ENCODE measurements at places on chromosomes 4 and X. TPM values are rescaled to one million over a fixed set of nuclear protein-coding genes. Genes with fewer than 3 reads are reported as not detected.
A peak's percentile ranks its signal among the peaks of the same experiment; 100 is the strongest.

DNA sequence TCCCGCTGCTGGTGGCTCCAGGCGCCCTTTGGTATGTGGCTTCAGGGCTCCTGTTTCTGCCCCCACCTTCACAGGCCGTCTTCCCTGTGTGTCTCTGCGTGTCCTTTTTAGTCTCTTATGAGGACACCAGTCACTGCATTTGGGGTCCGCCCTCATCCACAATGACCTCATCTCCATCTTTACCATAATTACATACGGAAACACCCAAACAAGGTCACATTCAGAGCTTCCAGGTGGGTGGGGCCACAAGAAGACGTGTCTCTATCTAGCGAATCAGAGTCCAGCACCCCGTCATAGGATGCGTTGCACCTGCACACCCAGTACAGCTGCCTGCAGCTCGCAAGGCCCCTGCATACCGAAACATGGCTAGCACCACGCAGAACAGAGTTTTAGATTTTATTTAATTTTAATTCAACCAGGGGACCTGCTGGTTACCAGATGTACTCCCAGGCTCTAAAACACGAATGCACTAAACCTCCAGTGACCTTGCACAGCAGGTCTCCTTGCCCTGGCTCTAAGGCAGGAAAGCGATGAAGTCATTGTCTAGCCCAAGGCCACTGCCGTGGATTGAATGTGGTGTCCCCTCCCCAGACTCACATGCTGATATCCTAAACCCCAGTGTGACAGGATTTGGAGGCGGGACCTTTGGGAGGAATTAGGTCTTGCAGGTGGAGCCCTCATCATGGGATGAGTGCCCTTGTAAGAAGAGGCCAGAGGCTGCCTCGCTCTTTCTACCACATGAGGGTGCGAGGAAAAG, 30.3 kb downstream of the ABLIM2 start:
- no peak for DNase-seq

- DNase-seq = peak; percentile 54
These were observed 47.5 kb downstream of the MAGEA1 start for GRCh38 chrX:153226344-153227185.

GRCh38 chr4:105715692-105716278, 7.2 kb downstream of the GSTCD start:
- DNase-seq = peak; percentile 16

USP26 gene
- not detected for polyA plus RNA-seq

POU3F4 gene
- not detected for polyA plus RNA-seq

- DNase-seq = no peak
These were observed 4.3 kb downstream of the SMARCA5 start for GRCh38 chr4:143517764-143518163.

TSPAN5 gene
- 0.13 TPM for polyA plus RNA-seq

DNA sequence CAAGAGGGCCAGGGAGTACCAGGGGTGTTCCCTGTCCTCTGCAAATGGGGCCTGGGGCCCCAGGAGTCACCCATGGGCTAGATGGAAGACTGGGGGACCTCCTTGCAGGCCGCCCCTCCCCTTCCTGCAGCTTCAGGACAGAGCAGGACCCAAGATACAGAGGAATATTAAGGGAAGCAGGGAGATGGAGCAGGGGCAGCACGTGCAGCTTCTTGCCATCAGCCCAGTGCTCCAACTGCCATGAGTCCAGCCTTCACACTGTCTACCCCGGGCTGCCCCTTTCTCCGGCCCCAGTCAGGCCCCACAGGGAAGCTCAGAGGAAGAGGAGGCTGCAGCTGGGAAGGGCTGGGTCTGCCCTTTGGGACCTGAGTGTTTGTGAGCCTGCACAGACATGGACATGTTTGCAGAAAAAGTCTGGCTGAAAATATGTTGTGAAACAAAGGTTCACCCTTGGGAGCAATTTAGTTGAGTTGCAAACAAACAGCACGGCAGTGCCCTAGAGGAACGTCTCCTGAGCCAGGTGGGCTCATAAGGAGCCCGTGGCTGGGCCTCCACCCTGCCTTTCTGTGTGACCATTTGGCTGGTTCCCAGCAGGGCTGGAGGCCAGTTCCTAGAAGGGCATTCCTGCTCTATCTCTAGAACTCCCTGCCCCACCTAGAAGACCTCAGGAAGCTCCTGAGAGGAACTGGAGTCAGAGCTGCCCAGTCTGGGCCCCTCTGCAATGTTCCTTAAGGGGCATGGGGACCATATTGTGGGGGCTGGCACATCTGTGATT, 8.9 kb downstream of the FATE1 start:
- DNase-seq = no peak

GRCh38 chr4:89765966-89766365, 71.0 kb downstream of the SNCA start:
- DNase-seq = no peak

DMRTC1B gene
- polyA plus RNA-seq = not detected

- DNase-seq = no peak
These were observed 9.2 kb downstream of the FGG start for GRCh38 chr4:154603033-154603943.

- DNase-seq = no peak
These were observed 463.9 kb downstream of the RAPGEF2 start for GRCh38 chr4:159566786-159567185.

- DNase-seq = no peak
These were observed 223.9 kb upstream of the VEGFC start for GRCh38 chr4:177016541-177017141.

DNA sequence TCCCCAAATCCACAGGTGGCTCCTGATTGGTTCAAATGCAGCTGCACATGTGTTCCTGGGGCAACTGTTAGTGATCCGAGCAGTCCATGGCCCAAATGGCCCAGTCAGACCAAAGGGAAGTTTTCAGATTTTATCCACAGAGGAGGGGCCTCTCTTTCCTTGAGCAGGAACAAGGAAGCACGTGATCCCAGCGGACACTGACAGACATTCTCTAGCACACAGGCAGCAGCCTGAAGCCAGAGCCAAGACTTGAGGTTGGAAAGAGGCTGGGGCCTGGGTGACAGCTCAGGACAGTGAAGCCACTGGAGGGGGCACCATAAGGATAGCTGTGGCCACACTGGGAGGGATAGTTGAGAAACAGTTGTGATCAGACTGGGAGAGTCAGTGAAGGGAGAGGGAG, 3.5 kb upstream of the ZFP92 start:
- no peak for DNase-seq

MAGEA2B gene
- polyA plus RNA-seq = not detected

DNA sequence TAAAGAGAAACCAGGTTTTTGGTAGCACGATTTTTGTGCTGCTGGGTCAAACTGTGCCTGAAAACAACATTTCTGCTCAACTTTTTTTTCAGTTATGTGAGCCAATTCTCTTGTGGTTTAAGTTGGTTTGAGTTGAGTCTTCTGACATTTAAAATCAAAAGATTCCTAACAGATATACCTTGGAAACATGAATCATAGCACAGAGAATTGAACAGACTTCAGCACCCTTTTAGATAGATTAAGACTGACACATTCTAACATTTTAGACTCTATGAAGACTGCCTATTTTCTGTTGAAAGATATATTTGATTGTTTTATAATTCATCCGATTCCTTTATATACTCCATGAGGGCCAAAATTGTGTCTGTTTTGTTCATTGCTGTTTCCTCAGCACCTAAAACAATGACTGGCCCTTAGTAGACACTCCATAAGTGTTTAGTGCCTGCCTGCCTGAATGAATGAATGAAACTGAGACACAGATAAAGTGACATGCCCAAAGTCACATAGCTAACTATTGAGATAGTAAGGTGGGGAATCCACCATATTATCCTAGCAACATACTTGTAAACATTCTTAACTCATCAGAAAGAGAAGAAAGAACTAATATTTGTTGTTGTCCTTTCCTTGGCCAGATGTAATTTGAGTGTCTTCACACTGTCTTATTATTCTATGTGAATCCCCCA, 624.0 kb downstream of the MID1IP1 start:
- no peak for DNase-seq

- DNase-seq = peak; percentile 57
These were observed 689 bp upstream of the TMA16 start for GRCh38 chr4:163493643-163494359.

EPGN gene
- polyA plus RNA-seq = not detected

- DNase-seq = no peak
These were observed 7.3 kb downstream of the SPARCL1 start for GRCh38 chr4:87521757-87522374.

SPANXN4 gene
- polyA plus RNA-seq = not detected

DNA sequence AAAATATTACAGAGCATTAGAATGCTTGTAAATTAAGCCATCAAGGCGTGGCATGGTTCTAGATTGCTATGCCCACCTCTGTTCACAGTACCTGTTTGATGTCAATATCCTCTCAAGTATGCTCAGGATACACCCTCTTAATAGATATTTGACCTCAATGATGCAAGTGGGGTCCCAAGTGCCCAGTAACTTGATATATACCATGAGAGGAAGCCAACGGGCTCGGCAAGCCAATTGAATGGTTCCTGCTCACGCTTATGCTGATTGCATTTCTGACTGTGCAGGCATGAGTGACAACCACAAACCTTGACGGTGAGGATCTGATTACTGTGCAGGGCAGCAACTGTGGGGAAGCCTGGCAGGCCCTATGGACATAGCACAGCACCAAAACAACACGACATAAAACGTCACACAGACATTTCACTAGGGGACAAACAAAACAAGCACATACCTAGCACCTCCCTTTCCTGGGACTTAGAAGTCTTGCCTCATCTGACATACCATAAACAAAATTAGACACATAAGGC, 179.1 kb upstream of the ETNPPL start:
- DNase-seq = no peak

DNA sequence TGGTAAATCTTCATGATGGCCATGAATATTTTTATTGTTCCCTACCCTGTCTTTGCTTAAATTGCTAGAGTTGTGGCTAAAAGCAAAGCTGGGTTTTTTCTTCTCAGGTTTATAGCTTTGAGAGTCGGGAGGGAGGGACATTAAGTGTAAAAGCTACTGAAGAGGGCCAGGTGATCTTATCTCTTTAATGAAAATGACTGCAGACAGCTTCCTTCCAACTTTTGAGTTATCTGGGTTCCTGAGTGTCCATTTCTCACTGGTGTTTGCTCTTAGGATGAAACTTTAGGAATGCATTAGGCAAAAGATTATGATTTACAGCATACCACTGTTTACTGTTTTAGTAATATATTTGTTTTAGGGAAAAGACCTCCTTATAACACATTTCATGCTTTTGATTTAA, 187.7 kb downstream of the SHROOM3 start:
- DNase-seq = no peak

DMP1 gene
- not detected for polyA plus RNA-seq

ETDB gene
- polyA plus RNA-seq = not detected

DNA sequence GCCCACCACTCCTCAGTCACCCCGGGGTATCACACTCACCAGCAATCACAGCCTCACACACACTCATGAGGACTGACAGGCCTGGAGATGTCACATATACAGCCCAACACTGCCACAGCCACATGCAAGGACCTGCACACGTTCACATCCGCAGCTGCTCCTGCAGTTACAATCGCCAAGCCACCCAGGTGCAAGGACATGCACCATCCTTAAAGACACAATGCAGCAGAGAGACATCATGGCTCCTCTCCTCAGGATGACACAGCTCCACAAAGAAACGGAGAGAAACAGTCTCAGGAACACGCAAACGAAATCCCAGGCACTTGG, 1.1 kb downstream of the PCSK1N start:
- no peak for DNase-seq

GRCh38 chr4:12296366-12296765, 867.7 kb upstream of the HS3ST1 start:
- no peak for DNase-seq

SMIM31 gene
- not detected for polyA plus RNA-seq

DNA sequence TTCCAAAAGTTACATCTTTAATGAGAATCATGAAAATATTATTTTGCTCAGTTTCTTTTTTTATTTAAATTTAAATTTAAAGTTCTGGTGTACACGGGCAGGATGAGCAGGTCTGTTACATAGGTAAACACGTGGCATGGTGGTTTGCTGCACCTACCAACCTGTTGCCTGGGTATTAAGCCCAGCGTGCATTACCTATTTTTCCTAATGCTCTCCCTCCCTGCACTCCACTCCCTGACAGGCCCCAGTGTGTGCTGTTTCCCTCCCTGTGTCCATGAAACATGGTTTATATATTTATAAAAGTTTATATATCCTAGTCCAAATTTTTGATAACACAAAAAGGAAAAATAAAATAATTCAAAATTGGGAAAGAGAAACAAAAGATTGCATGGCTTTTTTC, 4.0 kb downstream of the AFP start:
- no peak for DNase-seq

DNA sequence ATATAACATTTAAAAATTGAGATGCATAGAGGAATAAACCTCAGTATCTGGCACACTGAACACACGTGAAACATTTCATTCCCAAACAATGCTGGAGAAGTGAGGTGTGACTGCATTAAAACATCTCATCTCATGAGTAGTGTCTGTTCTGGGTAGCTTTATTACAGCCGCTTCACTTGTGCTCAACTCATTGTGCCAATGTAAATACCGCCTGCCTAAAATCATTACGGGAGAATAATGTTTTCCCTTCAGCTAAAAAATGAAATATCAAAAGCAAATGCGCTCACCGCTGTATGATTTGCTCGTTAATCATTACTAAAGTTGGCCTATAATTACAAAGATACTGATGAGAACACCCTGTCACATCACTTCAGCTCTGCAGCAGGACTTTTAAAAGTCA, 110.2 kb upstream of the PRPS2 start:
- DNase-seq = no peak

TLR2 gene
- 133 TPM for polyA plus RNA-seq

GRCh38 chr4:168908093-168908492, 102.0 kb downstream of the CBR4 start:
- no peak for DNase-seq

BANK1 gene
- polyA plus RNA-seq = 5.2 TPM

- no peak for DNase-seq
These were observed 126.2 kb upstream of the ZDHHC15 start for GRCh38 chrX:75648803-75649588.

- no peak for DNase-seq
These were observed 362.2 kb upstream of the POU3F4 start for GRCh38 chrX:83145876-83146275.

- DNase-seq = peak; percentile 34
These were observed 18.6 kb downstream of the ACSL4 start for GRCh38 chrX:109714340-109714958.

GRCh38 chr4:174523025-174523693, 871 bp upstream of the HPGD start:
- DNase-seq = peak; percentile 3

DNA sequence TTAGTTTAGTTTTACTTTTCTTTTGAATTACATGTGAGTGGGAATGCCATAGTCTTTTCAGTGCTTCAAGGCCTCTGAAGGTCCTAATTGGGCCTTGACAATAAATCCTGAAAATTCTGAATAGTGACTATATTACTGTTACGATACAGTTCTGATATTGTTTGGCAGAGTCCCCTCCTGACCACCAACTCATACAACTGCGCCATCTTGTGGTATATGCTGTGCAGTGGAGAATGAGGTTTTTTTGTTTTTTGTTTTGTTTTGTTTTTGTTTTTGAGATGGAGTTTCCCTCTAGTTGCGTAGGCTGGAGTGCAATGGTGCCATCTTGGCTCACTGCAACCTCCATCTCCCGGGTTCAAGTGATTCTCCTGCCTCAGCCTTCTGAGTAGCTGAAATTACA, 56.6 kb upstream of the CHRDL1 start:
- peak; percentile 3 for DNase-seq
